ENCODE measurements at places on chromosomes 4 and X. TPM values are rescaled to one million over a fixed set of nuclear protein-coding genes. Genes with fewer than 3 reads are reported as not detected.

DNA sequence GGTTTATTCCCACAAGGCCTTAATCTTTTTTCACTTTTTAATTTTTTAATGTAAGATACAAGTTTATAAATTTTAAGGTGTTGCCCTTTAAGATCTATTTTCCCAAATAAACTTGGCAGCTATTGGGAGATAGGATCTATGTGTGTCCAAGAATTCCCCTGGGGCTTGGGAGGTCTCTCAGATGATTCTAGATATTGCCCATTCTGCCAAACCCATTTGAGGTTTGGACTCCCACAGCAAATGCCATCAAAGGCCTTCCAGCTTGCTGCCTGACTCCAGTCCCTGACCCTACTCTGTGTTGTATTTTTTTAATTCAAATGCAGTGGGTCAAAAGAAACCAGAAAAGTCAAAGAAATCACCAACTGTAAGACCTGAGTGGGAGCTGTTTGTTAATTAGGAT, 120.0 kb upstream of the CHRDL1 start:
- no peak for DNase-seq

GRCh38 chr4:13236485-13236884, 247.7 kb downstream of the RAB28 start:
- no peak for DNase-seq

- no peak for DNase-seq
These were observed 550.9 kb upstream of the NDST4 start for GRCh38 chr4:115664285-115664684.

DNA sequence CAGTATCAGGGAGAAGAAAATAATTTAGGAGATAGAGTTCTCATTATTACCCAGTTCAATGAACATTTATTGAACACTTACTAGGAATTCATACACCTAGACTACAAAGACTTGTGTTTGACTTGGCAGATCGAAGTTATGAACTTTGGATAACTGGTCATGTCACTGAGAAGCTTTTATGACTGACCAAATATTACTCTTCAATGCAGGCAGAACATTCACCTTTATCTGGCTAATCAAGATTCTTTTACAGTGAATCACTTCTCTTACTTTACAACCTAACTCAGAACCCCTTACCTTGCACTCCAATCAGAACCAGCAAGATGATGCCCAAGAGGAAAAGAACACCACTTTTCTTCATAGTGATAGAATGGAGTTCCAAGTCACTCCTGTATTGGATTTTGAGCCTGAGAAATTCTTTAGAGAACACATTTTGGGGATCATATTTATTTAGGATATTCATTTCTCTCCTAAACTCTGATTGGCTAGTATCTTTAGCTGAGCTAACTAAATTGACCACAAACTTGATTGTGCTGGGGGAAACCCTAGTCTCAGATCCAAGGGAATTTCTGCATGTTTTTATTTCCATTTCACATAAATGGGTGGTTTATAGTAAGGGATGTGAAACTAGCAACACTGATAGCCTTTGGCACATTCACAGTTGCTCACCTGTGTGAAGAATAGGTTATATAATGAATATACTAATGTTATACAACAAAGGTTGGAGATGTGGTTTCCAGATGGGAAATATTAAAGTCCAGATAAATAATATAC, at the start of gene CXCL9:
TSS of gene CXCL9 (minus strand) at position 421 of the 774 bp plus-strand sequence. CDS start at position 361, 60 bp downstream.
- DNase-seq: no peak

- no peak for DNase-seq
These were observed 167.8 kb downstream of the CFAP47 start for GRCh38 chrX:36087366-36087765.

DNA sequence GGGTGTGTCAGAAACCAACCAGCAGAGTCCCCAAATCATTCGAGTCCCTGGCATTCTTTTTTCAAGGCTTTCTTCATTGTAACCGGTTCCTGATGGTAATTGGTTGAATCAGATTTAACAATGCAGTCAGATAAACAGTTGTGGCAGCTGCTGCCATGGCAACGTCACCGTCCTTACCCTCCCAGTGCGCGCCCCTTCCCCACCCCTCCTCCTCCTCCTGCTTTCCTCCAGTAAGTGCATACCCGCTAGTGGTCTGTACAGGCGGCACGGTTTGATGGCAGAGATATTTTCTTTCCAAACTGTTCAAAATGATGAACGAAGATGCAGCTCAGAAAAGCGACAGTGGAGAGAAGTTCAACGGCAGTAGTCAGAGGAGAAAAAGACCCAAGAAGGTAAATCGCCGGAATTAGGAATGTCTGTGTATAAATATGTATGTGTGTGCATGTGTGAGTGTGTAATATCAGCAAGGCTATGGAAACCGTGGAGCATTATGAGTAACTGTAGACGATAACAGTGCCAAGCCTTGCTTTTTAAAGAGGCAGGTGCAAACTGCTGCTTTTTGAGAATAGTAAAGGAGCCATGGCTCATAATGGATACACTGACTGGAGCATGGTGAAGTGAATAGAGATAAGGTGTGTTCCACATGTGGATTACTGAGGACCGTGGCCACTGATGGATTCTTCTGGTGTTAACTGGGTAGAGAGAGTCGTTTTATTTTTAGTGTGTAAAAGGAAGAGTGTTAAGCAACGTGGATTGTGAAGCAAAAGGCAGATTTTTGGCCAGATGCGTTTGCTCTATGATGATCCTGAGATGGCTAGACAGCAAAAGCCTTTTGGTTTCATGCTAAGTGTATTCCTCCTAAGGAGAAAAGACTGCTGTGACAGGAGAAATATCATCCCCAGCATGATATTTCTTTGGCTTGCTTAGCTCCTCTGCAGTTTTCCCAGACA, at the start of gene ANK2:
TSS of gene ANK2 (plus strand) at position 233 of the 950 bp plus-strand sequence. CDS start at position 309, 76 bp downstream.
- DNase-seq: no peak

GRCh38 chr4:1579901-1580691, 104.0 kb downstream of the FAM53A start:
- no peak for DNase-seq

DNA sequence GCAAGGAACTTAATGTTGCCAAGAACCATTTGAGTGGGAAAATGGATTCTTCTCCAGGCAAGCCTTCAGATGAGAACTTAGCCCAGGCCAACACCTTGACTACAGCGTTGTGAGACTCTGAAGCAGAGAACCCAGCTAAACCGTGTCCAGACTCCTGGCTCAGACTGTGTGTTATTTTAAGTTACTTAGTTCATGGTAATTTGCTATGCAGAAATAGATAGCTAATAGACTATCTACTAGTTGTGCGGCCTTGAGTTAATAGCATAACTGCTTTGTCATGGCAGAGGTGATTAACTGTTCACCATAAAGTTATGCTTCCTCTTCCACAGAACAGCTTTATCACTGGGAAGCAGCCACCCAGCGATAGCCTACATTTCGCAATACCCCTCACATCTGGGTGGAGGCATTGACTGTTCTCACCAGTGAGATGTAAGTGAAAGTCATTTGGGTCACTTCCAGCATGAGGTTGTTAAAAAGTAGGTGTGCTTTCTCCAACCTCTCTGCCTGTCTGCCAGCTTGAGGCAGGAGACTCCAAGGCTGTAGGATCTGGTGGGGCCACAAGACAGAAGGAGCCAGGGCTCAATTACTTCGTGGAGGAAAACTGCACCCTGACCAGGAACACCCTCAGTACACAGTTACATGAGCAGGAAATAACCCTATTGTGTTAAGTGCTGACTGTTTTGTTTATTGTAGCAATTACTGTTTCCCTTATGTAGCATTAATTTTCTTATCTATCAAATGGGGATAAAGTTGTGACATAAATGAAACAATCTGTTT, 94.2 kb downstream of the GPAT3 start:
- no peak for DNase-seq

DNA sequence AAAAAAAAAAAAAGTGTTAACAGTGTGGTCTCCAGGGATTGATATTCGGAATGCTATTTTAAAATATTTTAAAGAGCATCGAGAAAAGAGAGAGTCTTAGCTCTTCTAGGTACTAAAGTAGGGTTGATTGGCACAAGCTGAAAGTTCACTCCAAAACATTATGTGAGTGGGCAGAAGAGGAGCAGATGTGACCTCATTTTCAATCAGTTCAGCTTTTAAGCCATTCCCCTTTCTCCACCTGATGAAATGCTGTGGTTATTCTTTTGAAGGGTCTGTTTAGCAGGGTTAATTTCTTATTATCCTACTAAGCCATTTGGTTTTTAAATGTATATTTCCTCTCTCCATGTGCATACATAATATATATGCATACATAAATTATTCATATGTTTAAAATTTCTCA, 69.2 kb downstream of the GALNT7 start:
- DNase-seq: no peak

- no peak for DNase-seq
These were observed 132.7 kb downstream of the ARHGAP24 start for GRCh38 chr4:85607624-85608023.

GRCh38 chr4:147118528-147118927, 172.9 kb upstream of the TTC29 start:
- no peak for DNase-seq

GRCh38 chr4:93748373-93749291, 79.9 kb upstream of the ATOH1 start:
- no peak for DNase-seq

DNA sequence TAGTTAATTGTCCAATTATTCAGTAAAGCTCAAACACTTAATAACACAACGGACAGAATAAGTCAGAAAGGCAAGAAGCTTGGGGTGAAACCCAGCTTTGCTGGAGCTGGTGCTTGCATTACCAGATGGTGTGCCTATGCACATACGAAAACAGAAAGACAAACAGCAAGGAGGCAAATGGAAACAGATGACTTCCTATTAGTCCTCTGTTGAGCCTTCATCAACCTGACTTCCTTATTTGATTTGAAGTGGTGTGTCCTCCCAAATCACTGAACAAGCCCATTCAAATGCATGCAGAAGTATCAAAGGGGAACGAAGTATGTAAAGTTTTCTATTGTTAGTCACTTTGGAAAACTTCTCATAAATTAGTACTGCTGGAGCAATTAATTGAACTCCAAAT, 166.2 kb downstream of the ATP10D start:
- no peak for DNase-seq

- no peak for DNase-seq
These were observed 62.4 kb downstream of the SPOCK3 start for GRCh38 chr4:167171928-167172327.

- DNase-seq: no peak
These were observed 128.1 kb downstream of the TMEM164 start for GRCh38 chrX:110131031-110131430.

DNA sequence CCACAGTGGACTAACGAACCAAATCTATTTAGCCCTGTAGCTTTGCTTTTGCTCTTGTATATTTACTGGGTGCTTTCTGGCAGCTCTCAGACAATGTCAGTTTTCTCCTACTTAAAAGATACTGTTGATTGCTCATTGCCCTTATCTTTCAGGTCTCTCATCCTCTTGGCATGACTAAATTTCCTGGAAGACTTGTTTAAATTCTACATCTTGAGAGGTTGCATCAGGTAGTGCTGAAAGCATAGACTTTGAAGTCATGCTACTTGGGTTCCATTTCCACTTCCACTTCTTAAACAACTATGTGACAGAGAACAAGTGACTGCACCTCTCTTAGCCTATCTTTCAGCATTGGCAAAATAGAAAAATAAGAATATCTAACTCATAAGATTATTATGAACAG, 8.4 kb downstream of the TDO2 start:
- DNase-seq: no peak

DNA sequence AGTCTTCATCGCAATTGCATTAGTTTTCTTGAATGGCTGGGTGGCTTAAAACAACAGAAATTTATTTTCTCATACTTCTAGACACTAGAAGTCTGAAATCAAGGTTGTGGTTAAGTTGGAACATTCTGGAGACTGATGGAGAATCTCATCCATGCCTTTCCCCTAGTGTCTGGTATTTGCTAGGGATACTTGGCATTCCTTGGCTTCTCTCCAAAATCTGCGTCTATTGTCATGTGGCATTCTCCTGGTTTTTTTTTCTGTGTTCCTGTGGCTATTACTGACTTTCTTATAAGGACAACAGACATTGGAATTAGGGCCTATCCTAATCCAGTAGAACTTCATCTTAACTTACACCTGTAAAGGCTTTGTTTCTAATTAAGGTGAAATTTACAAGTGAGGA, 272.8 kb upstream of the EPHA5 start:
- DNase-seq: peak; percentile 1

DNA sequence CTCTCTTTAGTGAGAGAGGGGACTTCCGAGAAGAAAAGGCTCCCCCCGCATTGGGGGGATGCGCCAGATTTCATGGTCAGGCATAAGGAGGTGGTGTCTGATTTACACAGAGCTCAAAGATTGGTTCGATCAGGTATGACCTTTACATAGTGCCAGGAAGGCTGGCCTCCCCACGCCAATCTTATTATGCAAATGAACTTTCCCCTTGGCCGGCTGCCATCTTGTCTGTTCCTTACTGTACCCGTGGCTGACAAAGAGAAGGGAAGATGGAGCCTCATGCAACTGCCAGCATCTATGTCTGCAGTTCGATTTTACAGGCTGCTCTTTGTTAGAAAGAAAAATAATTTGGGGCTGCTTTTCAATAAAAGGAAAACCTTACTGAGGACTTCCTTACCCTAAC, 197.2 kb downstream of the GPM6A start:
- DNase-seq: no peak

GRCh38 chrX:7252013-7252610, 104.2 kb upstream of the PUDP start:
- DNase-seq: no peak

DNA sequence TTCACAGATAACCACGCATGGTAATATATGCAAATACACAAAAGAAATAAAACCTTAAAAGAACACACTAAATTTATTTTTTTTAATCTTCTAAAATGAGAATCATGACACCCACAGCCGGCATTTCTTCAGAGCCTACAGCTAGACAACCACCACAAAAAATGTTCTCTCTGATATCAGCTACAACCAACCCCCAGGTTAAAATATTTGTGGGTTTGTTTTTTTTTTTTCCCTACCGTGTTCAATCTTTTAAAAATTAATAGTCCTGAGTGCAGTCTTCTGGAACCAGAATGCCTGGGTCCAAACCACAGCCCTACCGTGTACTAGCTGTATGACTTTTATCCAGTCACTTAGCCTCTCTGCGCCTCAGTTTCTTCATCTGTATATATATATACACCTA, 36.0 kb downstream of the MAML3 start:
- DNase-seq: no peak

DNA sequence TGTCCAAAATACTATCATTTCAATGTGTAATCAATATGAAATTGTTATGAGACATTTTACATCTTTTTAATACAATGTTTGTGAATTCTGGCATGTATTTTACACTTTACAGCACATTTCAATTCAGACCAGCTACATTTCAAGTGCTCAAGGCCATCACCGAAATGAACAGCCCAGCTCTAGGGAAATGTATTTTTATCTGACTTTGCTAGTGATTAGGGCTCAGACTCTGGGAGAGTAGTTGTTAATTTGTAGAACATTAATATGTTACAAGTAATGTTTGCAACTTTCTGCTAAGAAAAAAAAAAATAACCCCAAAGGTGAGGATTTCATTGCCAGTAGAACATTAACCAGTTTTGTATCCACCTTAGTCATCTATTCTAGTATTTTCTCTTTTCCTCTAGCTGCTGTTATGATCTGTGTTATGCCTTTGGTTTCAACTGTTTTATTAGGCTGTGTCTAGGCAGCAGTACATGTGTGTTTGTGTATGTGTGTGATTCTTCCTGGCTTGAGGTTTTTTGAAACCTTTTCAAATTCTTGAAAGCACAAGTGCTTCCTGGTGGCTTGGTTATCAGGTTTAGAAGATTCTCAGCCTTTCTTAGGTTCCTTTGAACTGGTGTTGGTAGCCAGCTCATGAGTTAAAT, 125.9 kb downstream of the NSUN7 start:
- no peak for DNase-seq

TLR10 gene
- polyA plus RNA-seq: 0.20 TPM

HTN1 gene
- polyA plus RNA-seq: not detected

RNF212 gene
- 10.5 TPM for polyA plus RNA-seq

ZCCHC12 gene
- polyA plus RNA-seq: 1.0 TPM

SLITRK4 gene
- 12.4 TPM for polyA plus RNA-seq

KCTD8 gene
- 4.1 TPM for polyA plus RNA-seq

CYTL1 gene
- 9.0 TPM for polyA plus RNA-seq

NHS gene
- 18.4 TPM for polyA plus RNA-seq

DOK7 gene
- 1.2 TPM for polyA plus RNA-seq

HEPH gene
- 115 TPM for polyA plus RNA-seq
